ENCODE measurements at places on chromosomes 11 and 22. TPM values are rescaled to one million over a fixed set of nuclear protein-coding genes. Genes with fewer than 3 reads are reported as not detected.

OR4D10 gene
- not detected for total RNA-seq

H19 gene
- 9.8 TPM for total RNA-seq

PTPRCAP gene
- total RNA-seq, result not detected

DNA sequence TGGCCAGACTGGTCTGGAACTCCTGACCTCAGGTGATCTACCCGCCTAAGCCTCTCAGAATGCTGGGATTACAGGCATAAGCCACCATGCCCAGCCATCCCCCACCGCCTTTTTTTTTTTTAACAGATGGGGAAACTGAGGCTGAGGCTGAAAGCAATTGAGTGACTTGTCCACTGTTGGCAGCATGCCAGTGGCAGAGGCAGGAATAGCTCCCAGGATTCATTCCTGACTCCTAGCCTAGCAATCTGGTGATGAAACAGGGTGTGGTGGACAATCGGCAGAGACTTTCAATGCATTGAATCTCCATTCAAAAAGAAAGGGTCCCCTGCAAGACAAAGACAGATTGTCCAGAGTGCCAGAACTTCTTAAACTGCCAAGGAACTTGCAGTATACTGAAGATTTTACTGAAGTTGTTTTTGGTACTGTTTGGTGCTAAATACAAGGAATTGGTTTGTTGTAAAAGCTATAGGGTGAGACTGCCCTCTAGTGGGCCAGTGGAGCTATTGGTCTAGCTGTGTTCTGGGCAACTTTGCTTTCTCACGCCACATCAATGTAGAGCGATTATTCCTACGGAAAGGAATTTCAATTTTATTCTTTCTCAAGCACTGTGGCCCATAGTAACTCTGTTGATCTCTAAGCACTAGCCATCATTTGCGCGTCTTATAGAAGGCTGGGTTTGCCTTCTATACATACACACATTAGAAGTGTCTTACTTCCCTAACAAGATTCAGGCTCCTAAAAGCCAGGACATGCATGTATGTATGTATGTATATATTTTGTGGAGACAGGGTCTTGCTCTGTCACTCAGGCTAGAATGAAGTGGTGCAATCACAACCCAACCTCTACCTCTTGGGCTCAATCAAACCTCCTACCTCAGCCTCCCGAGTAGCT is 21.0 kb downstream of the C22orf31 start:
- peak; percentile 54 for DNase-seq

DNA sequence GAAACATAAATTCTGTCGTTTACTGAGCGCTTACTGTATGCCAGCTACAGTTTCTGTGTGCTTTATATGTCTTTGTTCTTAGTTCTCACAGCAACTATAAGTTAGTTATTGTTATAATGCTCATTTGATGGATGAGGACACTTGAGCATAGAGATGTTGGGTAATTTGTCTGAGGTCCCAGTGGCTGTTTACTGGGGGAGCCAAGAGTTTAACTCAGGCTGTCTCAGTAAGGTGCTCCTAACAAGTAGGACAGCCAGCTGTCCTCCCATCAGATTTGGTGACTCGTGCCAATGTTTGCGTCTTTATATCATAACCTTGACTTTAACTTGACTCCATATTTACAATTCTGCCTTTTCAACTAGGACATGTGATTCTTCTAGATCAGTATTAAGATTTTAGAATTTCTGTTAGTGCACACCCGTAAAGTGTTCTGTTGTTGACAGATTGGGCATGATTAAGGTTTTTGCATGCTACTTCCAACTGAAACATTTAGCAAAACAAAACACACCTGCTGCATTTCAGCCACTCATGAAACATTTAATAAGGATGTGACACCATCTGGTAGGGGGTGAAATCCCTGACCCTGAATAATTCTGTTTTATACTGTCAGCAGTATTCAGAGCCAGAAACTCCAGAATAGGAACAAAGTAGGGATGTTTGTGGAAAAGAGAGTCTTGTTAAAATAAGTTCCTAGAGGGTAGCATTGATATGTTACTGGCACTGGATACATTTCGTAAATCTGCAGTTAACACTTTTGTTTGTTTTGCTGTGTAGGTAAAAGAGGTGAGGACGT is 1.9 kb downstream of the REXO2 start:
- no peak for DNase-seq

- no peak for DNase-seq
These were observed 812.1 kb downstream of the TBC1D22A start for GRCh38 chr22:47574556-47574955.

DNA sequence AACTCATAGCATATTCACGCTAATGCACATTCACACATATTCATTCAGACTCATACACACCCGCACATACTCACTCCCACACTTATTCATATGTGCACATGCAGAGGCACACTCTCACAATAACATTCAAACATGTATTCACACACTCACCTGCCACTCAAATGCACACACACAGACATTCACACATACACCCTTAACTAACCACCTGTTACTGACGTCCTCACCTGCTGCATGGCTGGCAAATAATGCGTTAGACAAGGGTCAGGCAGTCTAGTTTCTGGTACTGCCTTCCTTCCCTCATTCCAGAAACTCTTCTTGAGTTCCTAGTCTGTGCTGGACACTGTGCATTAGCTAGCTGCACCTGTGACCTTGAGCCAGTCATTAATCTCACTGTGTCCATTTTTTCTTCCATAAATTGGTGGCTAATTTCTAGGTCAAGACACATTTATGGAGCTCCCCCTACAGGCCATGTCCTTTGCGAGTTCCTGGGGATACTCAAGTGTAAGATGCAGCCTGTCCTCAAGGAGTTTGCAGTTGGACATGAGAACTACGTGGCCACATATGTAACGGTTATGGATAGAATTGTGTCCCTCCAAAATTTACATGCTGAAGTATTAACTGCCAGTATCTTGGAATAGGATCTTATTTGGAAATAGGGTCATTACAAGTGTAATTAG is 34.5 kb upstream of the SEZ6L start:
- no peak for DNase-seq

- DNase-seq, result no peak
These were observed 123.8 kb downstream of the RAB38 start for GRCh38 chr11:88051396-88051795.

- DNase-seq, result peak; percentile 20
These were observed 66.1 kb downstream of the TENM4 start for GRCh38 chr11:79374727-79375126.

DNA sequence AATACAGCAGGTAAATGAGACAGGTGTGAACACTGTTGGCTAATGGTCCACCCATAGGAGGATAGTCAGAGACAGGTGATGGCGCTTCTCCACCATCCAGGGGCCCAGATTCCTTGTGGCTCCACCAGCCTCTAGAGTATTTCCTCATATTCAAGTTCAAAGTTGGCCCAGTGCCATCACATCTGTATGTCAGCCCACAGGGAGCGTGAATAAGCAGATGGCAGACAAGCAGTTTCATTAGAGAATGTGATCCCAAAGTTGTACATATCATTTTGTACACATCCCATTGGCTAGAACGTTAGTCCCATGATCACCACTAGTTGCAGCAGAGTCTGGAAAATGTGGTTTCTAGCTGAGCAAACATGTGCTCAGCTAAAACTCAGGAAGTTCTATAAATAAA is 11.0 kb upstream of the CWF19L2 start:
- DNase-seq, result no peak

DNA sequence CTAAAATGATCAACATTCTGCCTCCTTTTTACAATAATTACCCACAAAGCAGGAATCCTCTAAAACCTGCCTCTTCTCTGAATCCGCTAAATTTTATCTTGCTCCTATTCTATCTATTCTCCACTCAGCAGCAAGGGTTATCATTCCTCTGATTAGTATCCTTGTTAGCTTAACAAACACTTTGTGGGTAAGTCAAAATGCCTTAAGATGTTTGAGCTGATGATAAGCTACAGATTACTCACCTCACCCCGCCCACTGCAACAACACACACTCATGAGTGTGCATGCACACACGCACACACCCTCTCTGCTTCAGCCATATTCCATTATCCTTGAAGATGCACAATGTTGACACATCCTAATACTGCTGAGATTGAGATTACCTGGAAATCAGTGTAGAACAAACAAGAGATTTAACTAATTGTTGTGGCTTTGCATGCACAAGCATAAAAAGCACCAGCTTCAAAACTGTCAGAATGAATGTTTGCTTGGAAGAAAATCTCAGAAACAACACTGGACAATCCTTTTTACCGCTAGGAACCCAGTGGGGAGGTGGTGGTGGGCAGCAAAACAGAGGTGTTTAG is 130.9 kb downstream of the BBOX1 start:
- no peak for DNase-seq

GRCh38 chr11:95886462-95886861 is 37.4 kb downstream of the MTMR2 start:
- no peak for DNase-seq

DNA sequence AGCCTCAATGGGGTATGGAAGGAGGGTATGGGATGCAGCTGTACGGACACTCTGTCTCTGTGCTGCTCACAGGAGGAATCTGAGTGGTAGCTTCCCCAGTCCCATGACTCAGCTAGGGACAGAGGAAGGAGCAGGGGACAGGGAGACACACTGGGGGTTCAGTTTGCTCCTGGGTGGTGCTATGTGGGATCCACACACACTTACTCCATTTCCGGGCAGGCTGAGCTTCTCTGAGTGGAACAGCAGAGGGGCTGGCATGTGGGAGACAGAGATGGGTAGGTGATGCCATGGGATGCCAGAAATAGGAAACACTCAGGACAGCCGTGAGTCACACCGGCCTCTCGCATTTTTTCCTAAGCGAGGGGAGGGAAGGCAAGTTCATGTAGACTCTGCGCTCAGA is 59.2 kb upstream of the KIRREL3 start:
- DNase-seq, result no peak

- no peak for DNase-seq
These were observed 507.6 kb downstream of the MIAT start for GRCh38 chr22:27164781-27165503.

- DNase-seq, result peak; percentile 45
These were observed 1.1 kb upstream of the FBXO7 start for GRCh38 chr22:32473388-32473952.

GRCh38 chr11:93166194-93166593 is 31.6 kb downstream of the SLC36A4 start:
- no peak for DNase-seq

DNA sequence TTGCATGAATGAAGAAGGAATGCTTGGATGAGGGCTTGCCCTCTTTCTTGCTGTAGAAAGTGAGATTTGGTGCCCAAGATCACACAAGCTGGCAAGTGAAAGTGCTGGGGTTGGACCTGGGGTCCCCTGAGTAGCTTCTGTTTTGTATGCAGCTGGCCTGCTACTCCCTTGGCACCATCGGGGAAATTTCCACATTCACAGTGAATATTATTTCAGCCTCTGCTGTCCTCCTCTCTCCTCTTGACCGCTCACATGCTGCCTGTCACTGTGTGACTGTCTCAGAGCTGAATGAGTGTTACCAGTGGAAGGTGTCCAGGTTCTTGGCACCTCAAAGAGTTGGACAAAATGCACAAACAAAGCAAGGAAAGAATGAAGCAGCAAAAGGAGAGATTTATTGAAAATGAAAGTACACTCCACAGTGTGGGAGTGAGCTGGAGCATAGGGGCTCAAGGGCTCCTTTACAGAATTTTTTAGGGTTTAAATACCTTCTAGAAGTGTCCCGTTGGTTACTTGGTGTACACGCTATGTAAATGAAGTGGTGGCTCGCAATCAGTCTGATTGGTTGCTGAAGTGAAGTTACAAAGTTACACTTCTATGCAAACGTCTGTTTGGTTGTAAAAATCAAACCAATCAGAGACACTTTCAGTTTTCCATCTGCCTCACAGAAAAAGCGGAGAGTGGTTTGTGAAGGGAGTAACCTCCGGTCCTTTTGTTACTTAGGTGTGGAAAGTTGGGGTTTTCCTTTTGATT is 87.4 kb downstream of the DEPDC5 start:
- no peak for DNase-seq

- DNase-seq, result no peak
These were observed 57.9 kb downstream of the GRAMD4 start for GRCh38 chr22:46678003-46678657.

DNA sequence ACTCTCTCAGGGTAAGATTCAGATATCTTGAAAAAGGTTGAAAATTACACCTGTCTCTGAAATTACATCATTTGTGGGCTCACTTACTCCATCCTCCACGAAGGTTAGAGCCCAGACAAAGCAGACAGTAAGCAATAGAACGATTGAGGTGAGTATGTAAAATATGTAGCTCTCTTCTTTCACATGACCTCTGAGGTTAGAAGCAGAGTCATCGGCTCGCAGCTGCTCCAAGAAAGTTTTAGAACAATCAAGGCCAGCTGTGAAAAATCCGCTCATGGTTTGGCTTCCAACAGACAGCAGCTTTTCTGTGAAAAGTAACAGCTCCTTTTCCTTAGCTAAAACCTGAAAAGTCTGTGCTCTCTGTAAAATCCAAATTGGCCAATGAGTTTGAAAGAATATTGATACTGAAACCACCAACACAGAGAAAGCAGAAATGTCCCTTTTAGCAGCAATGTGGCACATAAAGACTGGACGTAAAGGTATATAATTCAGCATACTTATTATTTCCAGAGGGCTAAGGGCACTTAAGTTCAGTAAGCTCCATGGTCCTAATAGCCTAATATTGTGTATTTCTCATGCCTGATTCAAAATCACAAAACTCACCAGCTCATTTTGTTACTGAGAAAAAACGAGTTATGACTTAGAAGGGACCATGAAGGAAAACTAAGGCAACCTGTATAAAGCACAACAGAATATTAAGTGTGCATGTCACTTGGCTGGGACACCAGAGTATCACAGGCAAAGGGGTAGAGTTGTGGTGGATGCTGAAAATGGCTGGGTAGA is 78.2 kb downstream of the FAM76B start:
- DNase-seq, result no peak

- no peak for DNase-seq
These were observed 229.9 kb downstream of the ST3GAL4 start for GRCh38 chr11:126585388-126585773.

GRCh38 chr11:128834157-128834556 is 32.9 kb downstream of the KCNJ1 start:
- no peak for DNase-seq

DNA sequence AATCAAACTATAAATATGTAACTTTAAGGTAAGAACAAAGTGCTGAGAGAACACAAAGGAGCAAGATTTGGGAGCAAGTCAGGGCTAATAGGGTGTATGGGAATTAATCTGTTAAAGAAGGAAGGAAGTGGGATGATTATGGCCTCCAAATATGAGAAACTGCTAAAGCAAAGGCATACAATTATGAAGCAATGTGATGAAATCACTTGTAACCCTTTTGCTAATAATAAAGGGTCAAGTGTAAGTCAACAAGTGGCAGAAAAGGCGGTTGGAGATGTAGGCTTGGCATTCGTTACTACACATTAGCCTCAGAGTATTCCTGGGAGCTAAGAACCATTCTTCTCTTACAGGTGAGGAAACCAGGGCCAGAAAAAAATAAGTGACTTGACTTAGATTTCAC is 1002.3 kb upstream of the TENM4 start:
- no peak for DNase-seq

GRCh38 chr11:16421826-16422225 is 65.5 kb upstream of the SOX6 start:
- DNase-seq, result no peak

DNA sequence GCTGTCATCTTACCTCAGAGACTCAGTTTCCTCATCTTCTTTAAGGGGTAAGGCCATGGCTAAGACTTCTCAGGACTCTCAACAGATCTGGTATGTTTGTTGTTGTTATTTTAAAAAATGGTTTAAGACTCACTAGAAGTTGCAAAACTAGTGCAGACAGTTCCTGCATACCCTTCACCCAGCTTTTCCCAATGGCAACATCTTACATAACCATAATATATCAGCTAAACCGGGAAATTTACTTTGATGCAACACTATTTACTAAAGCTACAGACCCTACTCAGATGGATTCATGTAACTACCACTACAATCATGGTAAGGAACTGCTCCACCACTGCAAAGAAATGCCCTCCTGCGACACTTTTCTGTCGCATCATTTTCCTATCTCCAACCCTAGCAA is 20.4 kb downstream of the LGR4 start:
- no peak for DNase-seq

- no peak for DNase-seq
These were observed 3.8 kb upstream of the TMEM123 start for GRCh38 chr11:102456381-102456780.
